Stimulated activated memory B cell treated with anti-CD40 and anti-IgM and Interleukin-4, amounts not matched to agents 10 μg/mL and 1 μg/mL and 100 μg/mL, for 72 hours (primary cell): ENCODE measurements at places on chromosomes 7 and 10.

GRCh38 chr10:80081026-80081425, 2.6 kb downstream of the TMEM254 start:
- no peak for ATAC-seq

DNA sequence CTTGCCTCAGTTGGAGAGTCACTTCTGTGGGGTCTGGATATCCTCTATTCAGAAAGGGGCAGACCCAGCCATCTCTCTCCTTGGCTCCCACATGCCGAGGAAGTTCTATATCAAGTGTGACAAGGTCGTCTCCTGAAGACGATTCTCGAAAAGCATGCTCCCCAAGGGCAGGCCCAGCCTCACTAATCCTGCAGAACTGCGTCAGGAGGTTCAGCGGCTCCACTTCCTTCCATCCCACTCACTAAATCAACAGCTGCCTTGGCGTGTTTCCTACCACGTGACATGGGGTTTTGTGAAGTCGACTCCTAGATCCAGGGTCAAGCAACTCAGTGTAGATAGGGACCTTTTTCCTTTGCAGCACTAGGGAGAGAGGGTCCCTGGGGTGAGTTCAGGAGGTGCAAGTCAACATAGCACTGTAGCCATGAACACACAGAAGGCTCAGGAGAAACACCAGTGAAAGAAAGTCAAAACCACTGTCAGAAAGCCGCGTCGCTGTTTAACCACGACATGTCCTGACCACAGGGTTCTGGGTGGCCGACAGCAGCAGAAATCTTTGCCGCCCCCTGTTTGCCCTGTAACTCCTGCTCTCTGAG, 156.4 kb downstream of the PRPF18 start:
- ATAC-seq: peak; percentile 16

DNA sequence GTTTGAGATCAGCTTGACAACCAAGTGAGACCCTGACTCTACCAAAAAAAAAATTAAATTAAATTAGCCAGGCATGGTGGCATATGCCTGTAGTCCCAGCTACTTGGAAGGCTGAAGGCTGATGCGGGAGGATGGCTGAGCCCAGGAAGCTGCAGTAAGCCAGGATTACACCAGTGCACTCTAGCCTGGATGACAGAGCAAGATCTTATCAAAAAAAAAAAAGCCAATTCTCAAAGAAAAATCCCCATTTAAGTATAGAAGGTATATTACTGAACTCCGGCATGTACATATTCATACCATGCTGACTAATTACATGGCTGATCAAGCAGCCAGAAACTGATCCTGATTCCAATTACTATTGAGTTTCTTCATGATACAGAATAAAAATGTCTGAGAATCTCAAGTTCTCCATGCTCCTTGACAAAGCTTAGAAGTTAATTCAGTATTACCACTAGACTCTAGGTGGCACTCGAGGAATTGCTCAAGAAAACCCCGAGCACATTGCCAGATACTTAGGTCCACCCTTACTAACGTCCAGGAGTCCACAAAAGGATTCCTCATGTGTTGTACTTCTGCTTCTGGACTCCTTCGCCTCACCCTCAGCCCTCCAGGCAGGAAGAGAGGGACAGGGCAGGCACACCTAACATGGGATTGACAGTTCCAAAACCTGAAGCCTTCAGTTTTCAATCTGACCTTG, 148.9 kb downstream of the PARD3 start:
- ATAC-seq: no peak

DNA sequence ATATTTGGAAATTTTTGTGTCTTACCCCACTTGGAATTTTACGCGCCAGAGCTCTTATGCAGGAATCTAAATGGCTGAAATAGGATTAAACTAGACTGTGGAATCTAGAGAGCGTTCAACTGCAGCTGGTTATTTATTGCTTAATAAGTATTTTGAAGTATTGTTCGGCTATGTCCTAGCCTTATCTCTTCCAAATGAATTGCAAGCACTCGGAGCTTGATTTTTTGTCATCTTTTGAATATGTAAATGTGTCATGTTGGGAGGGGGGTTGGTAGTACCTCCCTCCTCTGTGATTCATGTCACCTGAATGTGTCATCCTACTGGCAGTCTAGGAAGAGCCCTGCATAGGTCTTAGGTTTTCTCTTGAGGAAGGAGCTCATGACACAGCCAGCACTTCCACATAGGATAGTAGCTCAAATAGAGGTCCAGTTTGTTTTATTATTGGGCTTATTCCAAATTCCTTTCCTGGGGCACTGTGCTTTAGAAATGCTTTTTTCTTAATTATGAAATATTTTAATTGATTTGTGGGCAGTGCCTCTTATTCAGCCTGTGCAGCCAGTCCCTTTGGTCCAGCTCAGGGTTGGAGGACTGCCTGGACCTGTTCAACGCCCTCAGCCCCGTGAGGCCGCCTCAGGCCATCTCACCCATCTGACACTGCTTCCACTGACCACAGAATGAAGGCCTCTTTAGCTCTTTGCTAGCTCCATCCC, 22.5 kb upstream of the TRIL start:
- ATAC-seq: no peak

DNA sequence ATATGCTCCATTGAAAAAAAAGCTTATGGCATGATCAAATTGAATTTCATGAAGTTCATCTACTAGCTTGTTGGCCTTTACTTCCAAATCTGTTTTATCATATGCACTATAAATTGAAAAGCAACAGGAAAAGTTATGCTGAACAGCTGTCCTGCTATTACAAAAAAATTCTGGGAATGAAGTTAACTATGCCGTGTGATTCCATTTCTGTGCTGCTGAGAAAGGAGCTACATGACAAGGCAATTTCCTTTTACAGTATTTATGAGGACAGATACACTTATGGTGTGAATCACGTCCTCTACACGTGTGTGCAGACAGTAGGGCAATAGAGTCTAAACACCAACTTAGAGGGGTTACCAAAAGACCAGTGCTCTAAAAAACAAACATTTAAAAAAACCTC, 426.5 kb upstream of the AKR1E2 start:
- ATAC-seq: no peak

DNA sequence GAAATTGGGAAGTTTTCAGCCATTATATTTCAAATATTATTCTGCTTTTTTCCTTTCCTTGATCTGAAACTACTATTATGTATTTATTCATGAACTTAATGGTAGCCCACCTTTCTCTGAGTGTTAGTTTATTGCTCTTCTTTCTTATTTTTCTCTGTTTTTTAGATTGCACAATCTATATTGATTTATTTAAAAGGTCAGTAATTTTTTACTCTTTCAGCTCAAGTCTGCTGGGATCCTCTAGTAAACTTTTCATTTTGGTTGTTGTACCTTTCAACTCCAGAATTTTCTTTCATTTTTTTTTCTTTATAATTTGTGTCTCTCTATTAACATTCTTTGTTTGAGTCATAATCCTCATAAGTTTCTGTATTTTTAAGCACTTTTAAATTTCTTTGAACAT, 529.4 kb upstream of the POT1 start:
- ATAC-seq: no peak

DNA sequence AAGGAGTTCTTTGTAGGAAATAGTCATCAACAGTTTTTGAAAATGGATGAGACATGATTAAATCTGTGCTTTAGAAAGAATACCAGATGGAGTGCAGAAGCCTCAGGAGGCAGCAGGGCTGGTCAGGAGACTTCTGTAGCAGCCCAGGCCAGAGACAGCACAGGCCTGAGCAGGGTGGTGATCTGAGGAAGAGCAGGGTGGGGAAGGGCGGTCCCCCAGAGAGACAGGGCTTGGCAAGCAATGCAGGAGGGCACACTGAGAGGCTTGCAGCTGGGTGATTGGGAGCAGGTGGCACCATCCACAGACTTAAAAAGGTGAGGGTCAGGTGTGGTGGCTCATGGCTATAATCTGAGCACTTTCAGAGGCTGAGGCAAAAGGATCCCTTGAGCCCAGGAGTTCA, 4.3 kb upstream of the SMKR1 start:
- ATAC-seq: no peak

GRCh38 chr7:27030393-27031050, 65.3 kb downstream of the HOXA1 start:
- no peak for ATAC-seq

- no peak for ATAC-seq
Observed at GRCh38 chr7:11228515-11228914, 254.8 kb downstream of the PHF14 start.

GRCh38 chr7:128192497-128193142, 48.5 kb upstream of the LEP start:
- ATAC-seq: no peak

DNA sequence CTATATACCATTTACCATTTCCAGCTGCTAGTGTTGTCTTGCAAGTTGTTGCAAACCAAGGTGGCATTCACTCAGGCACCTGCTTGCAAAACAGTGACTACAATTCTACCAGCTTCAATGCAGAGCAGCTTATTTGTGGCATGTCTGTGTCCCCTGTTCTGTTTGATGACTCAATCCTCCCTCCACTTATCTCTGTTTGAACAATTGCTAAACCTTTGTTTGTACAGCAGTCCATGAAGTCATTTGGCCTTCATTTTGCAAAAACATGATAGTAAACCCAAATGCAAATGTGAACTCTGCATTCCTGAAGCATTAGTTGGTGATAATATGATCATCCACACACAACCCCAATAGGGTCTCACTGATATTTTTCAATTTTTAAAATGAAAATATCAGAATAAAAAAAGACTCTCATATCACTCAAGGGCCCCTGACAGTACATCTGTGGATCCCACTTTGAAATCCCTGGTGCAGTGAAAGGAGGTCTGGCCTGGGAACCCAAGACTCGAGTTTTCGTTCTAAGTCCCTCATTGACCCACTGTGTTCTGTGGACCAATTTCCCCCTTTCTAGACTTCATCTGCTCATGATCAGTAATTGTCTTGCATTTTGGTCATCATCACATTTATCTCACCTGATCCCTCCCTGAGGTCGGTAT, 425.4 kb downstream of the RPS24 start:
- ATAC-seq: no peak

GRCh38 chr10:14681305-14681704, 93.4 kb downstream of the FAM107B start:
- no peak for ATAC-seq

GRCh38 chr7:155584763-155585531, 38.6 kb upstream of the CNPY1 start:
- no peak for ATAC-seq

DNA sequence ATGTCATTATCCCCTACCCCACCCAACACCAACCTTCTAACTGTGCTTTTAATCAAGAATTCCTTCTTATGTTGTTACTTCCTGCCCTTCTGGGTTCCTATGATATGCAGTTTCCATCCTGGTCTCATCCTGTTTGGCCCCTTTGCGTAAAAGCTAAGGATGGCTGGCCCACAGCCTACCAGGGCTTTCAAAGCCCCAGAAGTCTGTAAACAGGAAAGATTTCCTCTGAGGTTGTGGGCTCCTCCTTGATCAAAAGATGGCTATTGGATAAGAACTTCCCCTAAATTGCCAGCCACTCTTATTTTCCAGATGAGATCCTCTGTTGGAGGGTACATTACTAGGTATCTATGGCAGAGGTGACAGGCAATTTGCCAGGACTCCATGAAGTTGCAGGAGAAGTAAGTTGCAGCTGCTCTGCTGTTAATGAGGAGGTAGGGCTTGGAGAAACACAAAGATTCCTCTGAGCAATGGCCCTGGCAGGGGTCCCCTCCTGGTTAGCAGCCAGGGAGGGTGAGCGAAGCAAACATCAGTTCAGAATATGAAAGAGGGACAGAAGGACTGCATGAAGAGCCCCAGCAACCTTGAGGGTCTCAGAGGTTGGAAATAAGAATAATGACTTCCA, 32.1 kb downstream of the NRP1 start:
- no peak for ATAC-seq

DNA sequence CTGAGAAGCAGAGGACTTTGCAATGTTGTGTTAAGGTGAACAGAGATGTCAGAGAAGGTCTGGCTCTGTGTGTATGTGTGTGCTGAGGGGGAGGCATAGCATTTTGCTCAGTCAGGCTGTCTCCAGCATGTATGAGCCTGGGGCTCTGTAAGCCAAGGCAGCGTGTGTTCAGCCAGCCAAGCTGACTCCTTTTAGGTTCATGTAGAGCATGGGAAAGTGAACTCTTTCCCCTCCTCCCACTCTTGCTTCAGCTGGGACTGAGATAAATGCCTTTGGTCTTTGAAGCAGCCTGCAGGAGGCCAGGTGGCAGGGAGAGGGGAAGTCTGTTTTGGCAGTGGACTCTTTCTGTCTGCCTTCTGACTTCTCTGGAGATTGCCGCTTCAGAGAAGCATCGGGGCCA, 3.8 kb downstream of the SFXN2 start:
- no peak for ATAC-seq

GRCh38 chr7:3094701-3095445, 51.2 kb upstream of the CARD11 start:
- ATAC-seq: peak; percentile 72

- ATAC-seq: no peak
Observed at GRCh38 chr10:3689871-3690510, 95.0 kb downstream of the KLF6 start.

DNA sequence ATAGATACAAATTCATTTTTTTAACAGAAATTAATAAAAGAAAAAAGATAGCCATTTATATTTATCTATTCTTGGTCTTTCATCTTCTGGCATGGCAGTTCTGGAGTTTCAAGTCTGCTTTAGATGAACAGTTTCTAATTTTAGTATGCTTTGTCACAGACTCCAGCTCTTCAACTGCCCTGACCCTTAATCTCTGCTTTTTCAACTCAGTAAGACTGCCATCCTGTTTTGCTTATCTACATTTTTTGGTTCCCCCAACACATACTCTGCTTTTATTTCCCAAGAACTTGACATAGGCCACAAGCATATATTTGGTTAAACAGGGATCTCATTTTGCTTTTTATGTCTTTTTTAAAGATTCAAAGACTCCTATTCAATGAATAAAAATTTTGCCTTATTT, 309.3 kb upstream of the KCND2 start:
- ATAC-seq: no peak

DNA sequence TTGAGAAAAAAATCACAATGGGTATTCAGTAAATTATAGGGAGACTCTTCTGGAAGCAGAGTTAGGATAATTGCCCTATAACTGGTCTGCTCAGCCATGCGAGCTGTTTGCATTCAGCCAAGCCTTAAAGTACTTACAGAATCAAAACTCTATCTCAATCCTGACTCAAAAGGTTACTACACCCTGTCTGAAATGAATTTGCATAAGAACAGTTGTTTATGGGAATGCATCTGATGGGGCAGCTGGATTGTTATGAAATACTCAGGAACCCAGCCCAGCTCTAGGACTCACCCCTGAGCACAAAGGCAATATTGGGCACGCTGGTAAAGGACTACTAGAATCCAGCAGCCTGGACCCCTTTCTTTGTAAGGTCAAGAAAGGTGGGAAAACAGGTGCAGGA, 38.8 kb downstream of the AKR1B15 start:
- no peak for ATAC-seq

- ATAC-seq: no peak
Observed at GRCh38 chr7:103119791-103120291, 29.1 kb downstream of the NAPEPLD start.

- ATAC-seq: no peak
Observed at GRCh38 chr10:71863203-71863602, 12.2 kb upstream of the PSAP start.
